ENCODE measurements at places on chromosomes 7 and 10.

GRCh38 chr10:109912335-109913281 is 10.7 kb downstream of the XPNPEP1 start:
- DNase-seq, result no peak

- no peak for DNase-seq
These were observed 636.4 kb downstream of the KCNMA1 start for GRCh38 chr10:77001206-77001605.

DNA sequence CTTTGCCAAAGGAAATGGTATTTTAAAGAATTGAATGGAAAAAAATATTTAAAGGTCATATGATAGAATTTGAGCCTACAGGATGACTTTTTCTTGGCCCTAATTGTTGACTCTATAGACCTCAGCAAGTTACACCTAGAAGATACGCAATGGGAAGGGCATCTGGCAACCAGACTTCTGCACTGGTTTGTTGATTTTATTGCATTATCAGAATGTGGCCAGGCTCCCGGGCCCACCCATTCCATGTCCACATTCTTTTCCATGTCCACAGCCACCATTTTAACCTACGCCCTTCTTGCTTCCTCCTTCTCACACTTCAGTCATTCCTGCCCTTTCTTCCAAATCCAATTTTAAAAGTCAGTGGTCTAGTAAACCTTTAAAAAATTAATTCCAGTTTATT is 738.4 kb downstream of the SUGCT start:
- no peak for DNase-seq

DNA sequence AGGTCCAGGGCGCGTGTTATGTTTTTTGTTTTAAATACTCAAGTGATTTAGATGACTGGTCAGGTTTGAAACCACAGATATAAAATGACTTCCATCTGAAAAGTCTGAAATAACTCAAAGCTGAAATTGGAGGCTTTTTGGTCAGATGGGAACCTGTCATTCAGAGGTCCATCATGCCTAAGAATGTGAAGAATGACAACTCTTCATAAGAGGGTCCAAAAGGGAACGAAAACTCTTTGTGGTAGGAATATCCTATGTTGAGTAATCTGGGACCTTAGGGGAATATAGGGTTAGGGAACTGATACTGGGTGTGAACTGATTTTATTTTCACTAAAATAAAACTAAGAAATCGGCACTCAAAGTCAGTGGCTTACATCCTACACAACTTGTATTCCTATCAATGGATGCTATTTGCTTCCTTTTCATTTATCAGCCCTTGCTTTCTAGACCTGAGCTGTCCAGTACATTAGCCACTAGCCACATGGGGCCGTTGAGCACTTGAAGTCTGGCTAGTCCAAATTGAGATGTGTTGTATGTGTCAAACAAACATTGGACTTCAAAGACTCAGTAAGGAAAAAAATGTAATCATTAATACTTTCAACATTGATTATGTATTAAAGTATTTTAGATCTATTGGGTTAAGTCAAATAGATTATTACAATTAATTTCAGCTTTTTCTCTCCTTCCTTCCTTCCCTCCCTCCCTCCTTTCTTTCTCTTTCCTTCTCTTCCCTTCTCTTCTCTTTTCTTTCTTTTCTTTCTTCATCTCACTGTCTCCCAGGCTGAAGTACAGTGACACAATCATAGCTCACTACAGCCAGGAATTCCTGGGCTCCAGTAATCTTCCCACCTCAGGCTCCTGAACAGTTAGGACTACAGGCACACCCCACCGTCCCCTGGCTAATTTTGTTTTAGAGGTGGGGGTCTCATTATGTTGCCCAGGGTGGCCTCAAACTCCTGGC is 56.5 kb upstream of the KDM7A start:
- no peak for DNase-seq

DNA sequence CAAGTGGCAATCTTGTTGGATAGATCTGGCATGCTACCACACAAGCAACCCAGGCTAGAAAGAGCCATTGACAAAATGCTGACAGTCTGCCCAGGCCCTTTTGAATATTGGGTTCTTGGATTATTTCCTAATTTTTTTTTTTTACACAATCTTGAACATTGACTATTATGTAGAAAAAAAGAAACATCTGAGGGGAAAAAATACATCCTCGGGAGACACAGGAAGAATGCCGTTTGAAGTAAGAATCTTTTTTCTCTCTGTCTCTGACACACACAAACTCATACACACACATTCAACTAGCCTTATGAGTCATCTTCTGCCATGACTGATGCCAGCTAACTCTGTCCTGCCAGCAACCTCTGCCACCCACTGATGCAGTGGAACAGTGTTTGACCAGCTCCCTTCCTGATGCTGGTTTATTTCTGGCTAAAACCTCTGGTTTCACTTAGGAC is 47.2 kb downstream of the SORBS1 start:
- DNase-seq, result no peak

- DNase-seq, result no peak
These were observed 56.8 kb upstream of the YAE1 start for GRCh38 chr7:39509436-39509835.

Data from cortex of kidney (tissue), 1 donor.